ENCODE measurements at places on chromosomes 1 and 21. TPM values are rescaled to one million over a fixed set of nuclear protein-coding genes. Genes with fewer than 3 reads are reported as not detected.

- no peak for DNase-seq
These were observed 13.4 kb downstream of the PKN2 start for GRCh38 chr1:88697503-88697902.

GRCh38 chr1:186079084-186079684, 295.9 kb downstream of the TPR start:
- no peak for DNase-seq

DNA sequence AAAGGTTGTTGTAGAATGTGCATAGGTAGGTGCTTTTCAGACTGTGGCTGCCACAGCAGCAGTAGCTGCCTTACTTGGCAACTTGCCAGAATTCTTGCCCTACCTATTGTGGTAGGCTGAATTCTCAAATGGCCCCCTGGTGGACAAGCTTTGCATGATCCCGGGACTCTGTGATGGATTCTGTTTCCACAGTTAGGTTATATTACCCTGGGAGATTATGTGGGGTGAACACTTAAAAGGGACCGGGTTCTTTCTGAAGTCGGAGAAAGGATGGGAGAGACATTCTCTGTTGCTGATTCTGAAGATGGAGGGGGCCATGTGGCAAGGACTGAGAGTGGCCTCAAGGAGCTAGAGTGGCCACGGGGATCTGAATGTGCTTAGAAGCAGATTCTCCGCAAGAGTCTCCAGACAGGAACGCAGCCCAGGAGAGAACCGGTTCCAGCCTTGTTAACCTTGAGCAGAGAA, 32.1 kb upstream of the KCNE1 start:
- DNase-seq = peak; percentile 66

DNA sequence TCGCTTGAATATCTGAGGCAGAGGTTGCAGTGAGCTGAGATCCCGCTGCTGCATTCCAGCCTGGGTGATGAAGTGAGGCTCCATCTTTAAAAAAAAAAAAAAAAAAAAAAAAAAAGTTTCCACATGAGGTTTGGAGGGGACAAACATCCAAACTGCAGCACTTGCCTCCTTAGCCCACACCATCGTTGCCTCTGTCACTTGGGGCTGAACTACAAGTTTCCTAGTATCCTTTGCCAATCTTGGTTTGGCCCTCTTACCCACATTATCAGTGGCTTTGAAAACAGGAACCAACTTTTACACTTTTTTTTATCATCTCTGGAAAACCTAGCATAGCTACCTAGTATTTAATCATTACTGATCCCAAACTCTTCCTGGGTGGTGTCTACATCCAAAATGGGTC, 59.2 kb downstream of the CLSTN1 start:
- DNase-seq = no peak

DNA sequence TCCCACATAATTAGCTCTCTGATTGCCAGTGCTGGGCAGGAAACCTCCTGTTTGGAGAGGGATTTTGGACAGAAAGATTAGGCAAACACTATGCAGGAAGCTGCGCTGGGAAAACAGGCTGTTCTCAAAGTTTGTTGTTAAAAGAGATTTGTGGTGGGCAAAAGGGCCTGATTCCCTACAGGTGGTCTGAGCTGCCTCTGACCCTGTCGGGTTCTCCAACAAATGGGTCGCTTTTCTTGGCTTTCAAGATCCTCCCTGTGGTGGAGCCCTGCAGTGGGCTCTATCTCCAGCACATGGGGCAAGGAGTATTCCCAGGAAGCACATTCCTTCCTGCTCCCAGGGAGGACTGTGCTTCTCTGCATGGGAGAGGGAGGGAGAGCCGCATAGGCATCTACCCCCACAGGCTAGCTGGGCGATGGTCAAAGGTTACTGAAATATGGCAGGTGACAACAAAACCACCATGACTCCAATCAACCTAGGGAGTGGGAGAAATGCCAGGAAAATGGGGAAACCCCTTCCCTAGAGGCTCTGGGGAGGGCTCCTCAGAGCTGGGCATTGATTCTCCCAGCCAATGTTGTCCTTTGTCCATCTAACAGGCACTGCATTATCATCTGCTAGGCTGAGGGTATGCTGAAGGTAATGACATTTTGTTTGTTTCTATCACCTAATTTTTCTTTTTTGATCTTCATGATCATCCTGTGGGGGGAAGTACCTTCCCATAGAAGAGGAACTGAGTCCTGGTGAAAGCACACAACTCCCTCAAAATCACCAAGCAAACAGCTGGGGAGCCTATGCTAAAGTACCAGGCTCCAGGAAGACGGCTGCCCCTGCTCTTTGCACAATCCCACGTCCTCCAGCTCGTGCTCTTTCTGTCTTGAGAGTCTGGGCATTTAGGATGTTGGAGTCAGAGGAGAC, 85.3 kb downstream of the PLXNA2 start:
- no peak for DNase-seq

The PUM1 gene
- 87.1 TPM for total RNA-seq

The COG2 gene
- 28.1 TPM for total RNA-seq

DNA sequence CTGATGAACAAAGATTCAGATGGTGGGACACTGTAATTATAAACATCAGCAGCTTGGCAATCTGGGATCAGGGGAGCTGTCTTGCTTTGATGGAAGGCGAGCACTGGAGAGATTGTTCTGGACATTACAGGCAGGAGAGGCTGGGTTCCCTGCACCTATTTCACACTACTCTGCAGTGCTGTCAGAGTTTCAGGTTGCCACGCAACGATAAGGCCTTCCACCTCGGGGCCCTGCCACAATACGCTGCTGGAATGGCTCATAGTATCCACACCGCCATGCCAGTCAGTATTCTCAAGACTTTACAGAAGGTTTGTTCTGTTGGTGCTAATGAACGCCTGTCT, 96.8 kb downstream of the GLIS1 start:
- no peak for DNase-seq

The TCHHL1 gene
- not detected for total RNA-seq

DNA sequence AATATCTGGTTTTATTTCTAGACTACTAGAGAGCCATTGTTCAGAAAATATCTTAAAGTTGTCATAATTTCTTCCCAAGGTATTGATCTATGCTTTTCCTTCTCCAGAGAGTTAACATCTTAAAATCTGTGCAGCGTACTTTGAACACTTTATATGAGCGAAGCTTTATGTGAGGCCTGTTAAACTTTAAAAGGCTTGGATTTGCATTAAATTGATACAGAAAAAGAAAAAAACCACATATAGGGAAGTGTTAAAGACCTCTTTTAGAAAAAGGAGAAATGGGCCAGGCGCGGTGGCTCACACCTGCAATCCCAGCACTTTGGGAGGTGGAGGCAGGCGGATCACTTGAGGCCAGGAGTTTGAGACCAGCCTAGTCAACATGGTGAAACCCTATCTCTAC, 59.2 kb upstream of the MORC3 start:
- no peak for DNase-seq

DNA sequence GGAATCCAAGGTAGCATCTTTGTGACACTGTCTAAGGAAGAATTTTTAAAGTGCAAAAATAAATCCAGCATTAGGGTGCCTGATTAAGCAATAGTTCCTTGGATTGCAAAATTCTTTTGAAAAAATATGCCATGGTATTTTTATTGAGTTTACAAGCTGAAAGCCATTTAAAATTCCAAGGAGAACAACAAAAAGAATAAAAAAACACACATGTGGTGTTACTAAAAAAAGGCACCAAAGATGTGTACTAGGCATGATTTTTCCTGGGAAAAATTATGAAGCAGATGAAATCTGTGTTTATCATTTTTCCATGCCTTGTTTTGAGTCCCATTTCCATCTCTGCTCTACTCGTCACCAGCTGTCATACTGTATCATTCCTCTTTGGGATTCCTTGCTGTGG, 157.0 kb upstream of the ZNHIT6 start:
- DNase-seq = no peak

- no peak for DNase-seq
These were observed 4.0 kb upstream of the GJC2 start for GRCh38 chr1:228145463-228146416.

The LMX1A gene
- not detected for total RNA-seq

DNA sequence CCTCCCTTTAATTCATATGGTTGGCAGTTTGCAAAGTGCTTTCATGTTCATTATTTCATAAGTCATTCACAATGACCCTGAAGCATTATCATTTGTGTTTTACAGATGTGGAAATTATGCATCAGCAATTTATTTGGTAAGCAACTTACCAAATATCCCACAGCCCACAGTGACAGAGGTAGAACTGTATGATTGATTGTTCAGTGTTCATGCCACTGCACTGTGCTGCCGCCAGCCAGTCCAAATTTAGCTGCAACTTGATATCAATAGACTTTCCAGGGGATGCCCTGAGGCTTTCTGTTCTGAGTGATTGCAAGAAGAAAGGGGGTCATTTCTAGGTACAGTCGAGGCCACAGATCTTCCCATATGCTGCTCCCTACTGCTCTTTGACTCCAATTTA, 380.3 kb downstream of the PLPP3 start:
- DNase-seq = no peak

DNA sequence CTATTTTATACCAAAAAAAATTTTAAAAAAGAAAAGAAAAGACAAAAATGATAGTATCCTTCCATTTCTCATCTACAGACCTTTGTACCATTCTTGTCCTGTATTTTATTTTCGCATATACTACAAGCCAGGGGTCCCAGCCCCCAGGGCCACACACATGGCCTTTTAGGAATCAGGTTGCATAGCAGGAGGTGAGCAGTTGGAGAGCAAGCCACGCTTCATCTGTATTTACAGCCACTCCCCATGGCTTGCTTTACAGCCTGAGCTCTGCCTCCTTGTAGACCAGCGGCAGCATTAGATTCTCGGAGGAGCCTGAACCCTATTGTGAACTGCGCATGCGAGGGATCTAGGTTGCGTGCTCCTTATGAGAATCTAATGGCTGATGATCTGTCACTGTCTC, 39.8 kb downstream of the RASSF5 start:
- DNase-seq = no peak

The MROH7 gene
- total RNA-seq = 0.16 TPM

GRCh38 chr1:157504646-157505045, 47.7 kb downstream of the FCRL5 start:
- DNase-seq = no peak

Measured in activated CD4-positive, alpha-beta T cell treated with anti-CD3 and anti-CD28 coated beads for 36 hours (primary cell).